Thymus (tissue), 14 donors: ENCODE measurements at places on chromosomes 6 and 20. TPM values are rescaled to one million over a fixed set of nuclear protein-coding genes. Genes with fewer than 3 reads are reported as not detected.

DNA sequence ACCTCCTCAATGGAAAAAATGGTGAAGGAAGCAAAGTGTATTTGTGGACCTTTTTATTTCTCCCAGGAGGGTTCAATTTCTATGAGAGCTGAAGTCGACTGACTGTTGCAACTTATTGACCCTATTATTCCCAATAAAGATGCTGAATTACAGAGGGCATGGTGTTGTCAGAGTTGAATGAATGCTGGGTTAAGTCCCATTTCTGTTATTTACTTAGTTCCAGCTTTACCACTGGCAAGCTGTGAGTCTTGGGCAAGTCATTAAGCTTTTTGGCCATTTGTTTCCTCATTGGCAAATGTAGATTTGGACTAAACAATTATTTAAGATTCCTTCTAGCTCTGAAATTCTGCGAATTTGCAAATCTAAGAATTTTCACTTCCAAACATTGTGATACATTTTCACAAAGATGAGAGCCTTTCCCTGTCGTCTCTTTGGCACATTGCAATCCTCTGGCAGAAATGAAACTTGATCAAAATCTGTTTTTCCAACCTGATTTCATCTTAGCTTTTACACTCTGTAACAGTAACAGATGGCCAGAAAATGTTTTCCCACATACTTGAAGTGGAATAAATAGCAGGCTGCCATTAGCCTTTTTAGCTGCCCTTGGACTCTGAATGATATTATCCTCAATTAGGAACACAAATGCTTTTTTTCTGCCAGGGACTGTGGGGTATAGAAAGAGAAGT lies 21.3 kb downstream of the BLTP3A start:
- DNase-seq = no peak

- peak; percentile 36 for DNase-seq
Measured at GRCh38 chr6:145865595-145865994, 51.0 kb upstream of the FBXO30 start.

DNA sequence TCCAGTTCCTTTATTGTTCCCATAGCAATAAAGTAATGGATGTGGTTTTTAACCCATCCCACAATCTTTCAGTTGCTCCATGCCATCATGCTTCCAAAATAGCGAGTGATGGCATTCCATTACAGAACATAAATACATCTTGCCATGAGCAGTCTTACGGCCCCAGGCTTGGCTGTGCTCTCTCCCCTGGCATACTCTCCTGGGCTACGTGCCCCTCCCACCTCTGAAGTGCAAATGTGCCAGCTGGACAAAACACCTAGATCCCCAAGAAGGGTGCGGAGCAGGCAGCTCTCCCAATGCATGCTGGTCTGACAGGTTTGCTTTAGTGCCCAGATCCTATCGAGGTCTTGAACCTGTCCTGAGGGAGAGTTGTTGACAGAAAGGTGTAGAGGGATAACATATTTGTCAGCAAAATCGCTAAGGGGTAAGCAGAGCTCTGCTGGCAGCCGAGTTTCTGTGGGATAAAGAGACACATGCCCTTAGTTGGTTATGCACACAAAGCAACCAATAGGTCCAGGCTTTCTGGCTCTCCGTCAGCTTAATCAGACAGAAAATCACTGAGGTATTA lies 43.9 kb upstream of the PAX1 start:
- DNase-seq = no peak

Gene GPRC6A
- 0.05 TPM for total RNA-seq
